ENCODE measurements at places on chromosomes 5 and 9. TPM values are rescaled to one million over a fixed set of nuclear protein-coding genes. Genes with fewer than 3 reads are reported as not detected.

JADE2 gene
- 128 TPM for total RNA-seq

NNT gene
- 72.4 TPM for total RNA-seq

GRCh38 chr9:133540698-133541025, 6.2 kb downstream of the ADAMTSL2 start:
- peaks cover 29% of the 10 kb centered on the region for H3K27me3 ChIP-seq
- no peaks in the 10 kb centered on the region for H3K36me3 ChIP-seq
- H3K4me1 ChIP-seq = no peaks in the 10 kb centered on the region
- DNase-seq = no peak

- no peak for DNase-seq
- H3K27me3 ChIP-seq = no peaks in the 10 kb centered on the region
- no peak overlapping the region for H3K4me3 ChIP-seq
- peaks cover 41% of the 10 kb centered on the region for H3K36me3 ChIP-seq
Measured at GRCh38 chr9:34994900-34995669, 5.5 kb downstream of the DNAJB5 start.

CKMT2 gene
- total RNA-seq = 0.24 TPM

DNA sequence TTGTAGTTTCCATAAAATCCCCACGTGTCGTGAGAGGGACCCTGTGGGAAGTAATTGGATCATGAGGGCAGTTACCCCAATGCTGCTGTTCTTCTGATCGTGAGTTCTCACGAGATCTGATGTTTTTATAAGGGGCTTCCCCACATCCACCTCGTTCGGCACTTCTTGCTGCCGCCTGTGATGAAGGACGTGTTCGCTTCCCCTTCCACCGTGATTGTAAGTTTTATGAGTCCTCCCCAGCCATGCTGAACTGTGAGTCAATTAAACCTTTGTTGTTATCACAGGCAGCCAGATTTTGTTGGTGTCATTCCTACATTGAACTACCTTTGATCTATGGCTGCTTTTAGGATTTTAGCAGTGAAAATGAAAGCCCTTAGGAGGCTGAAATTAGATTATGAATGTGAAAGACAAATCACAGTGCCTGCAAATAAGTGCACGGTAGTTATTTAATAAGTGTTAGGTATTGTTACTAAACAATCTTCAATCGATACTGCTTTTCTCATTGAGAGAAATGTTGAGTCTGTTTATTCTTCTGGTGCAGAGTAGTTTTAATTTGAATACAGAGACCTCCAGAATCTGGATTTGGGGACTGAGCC, 68.0 kb upstream of the C6 start:
- no peak overlapping the region for H3K27ac ChIP-seq
- peaks cover 21% of the 10 kb centered on the region for H3K27me3 ChIP-seq
- no peaks in the 10 kb centered on the region for H3K4me1 ChIP-seq
- no peak overlapping the region for H3K4me3 ChIP-seq
- no peak for DNase-seq
- no peaks in the 10 kb centered on the region for H3K36me3 ChIP-seq

GRCh38 chr9:128927731-128928411, 7.1 kb downstream of the PHYHD1 start:
- no peaks in the 10 kb centered on the region for H3K36me3 ChIP-seq
- H3K27me3 ChIP-seq = no peaks in the 10 kb centered on the region
- peak overlapping the region; percentile 39 for H3K27ac ChIP-seq
- H3K4me3 ChIP-seq = no peak overlapping the region
- DNase-seq = peak; percentile 61
- H3K4me1 ChIP-seq = peaks cover 7% of the 10 kb centered on the region

- H3K4me3 ChIP-seq = peak overlapping the region; percentile 30
- peaks cover 10% of the 10 kb centered on the region for H3K36me3 ChIP-seq
- H3K27ac ChIP-seq = no peak overlapping the region
- H3K4me1 ChIP-seq = no peaks in the 10 kb centered on the region
- peak; percentile 85 for DNase-seq
- H3K27me3 ChIP-seq = no peaks in the 10 kb centered on the region
Measured at GRCh38 chr9:128892221-128892921, 10.4 kb downstream of the LRRC8A start.

TMC1 gene
- total RNA-seq = not detected

DNA sequence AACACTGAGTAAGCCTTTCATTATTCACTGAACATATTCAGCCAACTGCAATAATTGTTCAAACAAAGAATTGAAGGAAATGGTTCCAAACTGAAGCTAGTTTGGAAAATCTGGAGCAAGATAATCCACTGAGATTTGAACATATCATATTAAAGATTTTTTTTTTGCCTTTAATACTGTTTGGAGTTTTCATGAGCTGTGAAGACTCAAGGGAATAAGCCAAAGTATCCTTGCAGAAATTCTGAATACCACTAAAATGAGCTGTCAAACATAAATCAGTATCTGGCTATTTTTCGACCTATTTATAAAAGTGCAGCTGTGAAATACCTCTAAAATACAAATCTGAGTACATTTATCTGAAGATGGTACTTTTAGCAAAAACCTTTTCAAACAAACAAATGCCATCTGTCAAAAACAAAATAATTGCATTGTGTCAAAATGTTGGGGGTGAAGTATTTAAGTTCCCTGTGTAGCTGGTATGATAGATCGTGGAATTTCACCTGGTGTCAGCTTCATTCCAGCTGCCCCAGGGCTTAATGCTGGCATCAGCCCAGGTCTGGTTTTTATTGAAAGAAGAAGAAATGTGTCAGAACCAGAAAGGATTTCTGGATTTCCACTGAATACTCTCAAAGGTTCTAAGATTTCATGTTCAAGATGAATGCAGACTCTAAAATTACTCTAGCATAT, 149.0 kb upstream of the GRAMD2B start:
- H3K4me3 ChIP-seq = no peak overlapping the region
- H3K36me3 ChIP-seq = no peaks in the 10 kb centered on the region
- no peaks in the 10 kb centered on the region for H3K27me3 ChIP-seq
- no peak overlapping the region for H3K27ac ChIP-seq
- DNase-seq = no peak

DNA sequence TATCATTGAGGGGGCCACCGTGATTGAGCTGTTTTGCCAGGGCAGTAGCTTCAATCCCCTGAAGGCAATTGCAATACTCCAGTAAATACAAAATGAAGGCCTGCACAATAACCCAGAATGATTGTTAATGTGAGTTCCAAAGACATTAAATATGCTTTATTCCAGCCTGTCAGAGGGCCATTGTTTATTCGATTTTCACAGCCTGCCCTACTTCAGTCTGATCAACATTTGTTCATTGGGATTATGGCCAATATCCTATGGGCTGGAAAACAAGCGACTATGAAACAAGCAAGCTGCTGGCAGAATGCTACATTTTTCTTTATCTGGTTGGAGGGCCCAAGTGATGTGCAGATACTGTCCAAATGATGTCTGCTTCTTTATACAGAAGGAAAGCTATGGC, 543.1 kb downstream of the TLE1 start:
- no peak overlapping the region for H3K4me3 ChIP-seq
- no peak overlapping the region for H3K27ac ChIP-seq
- no peaks in the 10 kb centered on the region for H3K36me3 ChIP-seq

GRCh38 chr5:74762599-74762998, 4.3 kb downstream of the GFM2 start:
- DNase-seq = peak; percentile 54
- peaks cover 42% of the 10 kb centered on the region for H3K36me3 ChIP-seq
- H3K4me1 ChIP-seq = peaks cover 37% of the 10 kb centered on the region
- H3K27ac ChIP-seq = peak overlapping the region; percentile 68
- no peaks in the 10 kb centered on the region for H3K27me3 ChIP-seq

- DNase-seq = no peak
- no peak overlapping the region for H3K27ac ChIP-seq
- no peaks in the 10 kb centered on the region for H3K4me1 ChIP-seq
- peaks cover 11% of the 10 kb centered on the region for H3K27me3 ChIP-seq
Measured at GRCh38 chr5:80387063-80387768, 20.6 kb upstream of the ZFYVE16 start.

GRCh38 chr5:61329550-61330128, 2.4 kb upstream of the ZSWIM6 start:
- peak overlapping the region; percentile 84 for H3K4me3 ChIP-seq
- H3K27ac ChIP-seq = peak overlapping the region; percentile 81
- H3K27me3 ChIP-seq = no peaks in the 10 kb centered on the region
- H3K4me1 ChIP-seq = peaks cover 34% of the 10 kb centered on the region
- DNase-seq = no peak
- peaks cover 56% of the 10 kb centered on the region for H3K36me3 ChIP-seq

GRCh38 chr9:89032173-89032572, 40.9 kb downstream of the S1PR3 start:
- no peak overlapping the region for H3K27ac ChIP-seq
- H3K4me3 ChIP-seq = no peak overlapping the region
- DNase-seq = no peak

LCN12 gene
- 3.8 TPM for total RNA-seq

CXCL14 gene
- not detected for total RNA-seq

- H3K27me3 ChIP-seq = peaks cover 60% of the 10 kb centered on the region
- H3K36me3 ChIP-seq = no peaks in the 10 kb centered on the region
- H3K4me1 ChIP-seq = no peaks in the 10 kb centered on the region
- no peak overlapping the region for H3K4me3 ChIP-seq
Measured at GRCh38 chr5:168211936-168212335, 79.5 kb upstream of the WWC1 start.

DMRT3 gene
- not detected for total RNA-seq

- H3K36me3 ChIP-seq = no peaks in the 10 kb centered on the region
- H3K27ac ChIP-seq = no peak overlapping the region
- H3K4me1 ChIP-seq = no peaks in the 10 kb centered on the region
- no peaks in the 10 kb centered on the region for H3K27me3 ChIP-seq
- H3K4me3 ChIP-seq = no peak overlapping the region
Measured at GRCh38 chr5:125196481-125197111, 450.2 kb upstream of the ZNF608 start.

- DNase-seq = no peak
- H3K27ac ChIP-seq = no peak overlapping the region
- no peaks in the 10 kb centered on the region for H3K36me3 ChIP-seq
- H3K27me3 ChIP-seq = no peaks in the 10 kb centered on the region
- H3K4me1 ChIP-seq = peaks cover 18% of the 10 kb centered on the region
- no peak overlapping the region for H3K4me3 ChIP-seq
Measured at GRCh38 chr5:147339313-147339712, 104.5 kb downstream of the STK32A start.

All from Calu3 (cell line).